Lower leg skin (tissue), 4 donors: ENCODE measurements at places on chromosomes 2 and 18. TPM values are rescaled to one million over a fixed set of nuclear protein-coding genes. Genes with fewer than 3 reads are reported as not detected.

The TTN gene
- total RNA-seq, result 0.25 TPM

The EVX2 gene
- total RNA-seq, result not detected

The MSGN1 gene
- total RNA-seq, result not detected

The OTOF gene
- 0.89 TPM for total RNA-seq

The EFHD1 gene
- total RNA-seq, result 22.1 TPM

The HOXD13 gene
- not detected for total RNA-seq

The CNGA3 gene
- not detected for total RNA-seq

The TNFRSF11A gene
- 4.3 TPM for total RNA-seq

The MROH2A gene
- 0.61 TPM for total RNA-seq

The ABCB6 gene
- total RNA-seq, result 17.7 TPM

The RAPH1 gene
- total RNA-seq, result 32.5 TPM

The TNS1 gene
- 120 TPM for total RNA-seq

The CHRNG gene
- total RNA-seq, result not detected

The C2orf81 gene
- 2.4 TPM for total RNA-seq

The ELOA2 gene
- not detected for total RNA-seq

The TEX44 gene
- not detected for total RNA-seq

The CRYBA2 gene
- total RNA-seq, result not detected

The EMILIN1 gene
- total RNA-seq, result 9.4 TPM

The USP40 gene
- 36.3 TPM for total RNA-seq

The ZNF385B gene
- not detected for total RNA-seq

The AGFG1 gene
- total RNA-seq, result 44.6 TPM

The MGAT5 gene
- 32.8 TPM for total RNA-seq

The KLF7 gene
- 26.4 TPM for total RNA-seq

The C2orf78 gene
- total RNA-seq, result not detected

The SIX3 gene
- total RNA-seq, result not detected

The TRIM43 gene
- total RNA-seq, result not detected

The ACADL gene
- total RNA-seq, result 4.3 TPM

The SCG2 gene
- not detected for total RNA-seq

The CLEC4F gene
- total RNA-seq, result 1.2 TPM

The CYRIA gene
- total RNA-seq, result 1.9 TPM

The GNAL gene
- total RNA-seq, result 15.9 TPM

The FLACC1 gene
- total RNA-seq, result 0.59 TPM

The TUBA3D gene
- not detected for total RNA-seq

The CRYGC gene
- total RNA-seq, result not detected

The CYS1 gene
- total RNA-seq, result 0.62 TPM

The KIF5C gene
- total RNA-seq, result 1.3 TPM

The TMEM150A gene
- total RNA-seq, result 11.7 TPM

The DNAJC27 gene
- total RNA-seq, result 3.4 TPM

The RNU2-63P gene
- not detected for total RNA-seq

The TOGARAM2 gene
- total RNA-seq, result 1.5 TPM

The OSBPL6 gene
- total RNA-seq, result 19.1 TPM

The PLGLB2 gene
- total RNA-seq, result 1.1 TPM

The PTH2R gene
- total RNA-seq, result not detected

The TMEM200C gene
- not detected for total RNA-seq

The RAB31 gene
- 22.0 TPM for total RNA-seq

The ATG9A gene
- 92.8 TPM for total RNA-seq

The C1QL2 gene
- not detected for total RNA-seq

The C2orf15 gene
- 1.2 TPM for total RNA-seq

The SOX11 gene
- total RNA-seq, result not detected
